GM23248 (cell line): ENCODE measurements at places on chromosomes 12 and 14.

DNA sequence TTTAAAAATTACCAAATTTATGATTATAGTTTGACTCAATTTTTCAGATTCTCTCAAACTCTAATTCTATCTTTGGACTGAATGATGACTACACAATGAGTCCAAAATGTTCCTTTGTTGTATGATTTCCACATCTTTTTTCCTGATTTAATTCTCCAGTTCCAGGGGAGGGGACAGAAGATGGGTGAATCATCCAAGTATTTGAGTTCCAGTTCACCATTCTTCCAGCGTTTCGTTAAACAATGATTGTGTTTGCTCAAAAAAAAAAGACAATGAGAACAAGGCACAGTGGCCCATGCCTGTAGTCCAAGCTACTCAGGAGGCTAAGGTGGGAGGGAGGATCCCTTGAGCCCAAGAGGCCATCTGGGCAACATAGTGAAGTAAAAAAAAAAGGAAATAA lies 23.8 kb downstream of the BAZ1A start:
- DNase-seq, result peak; percentile 90

DNA sequence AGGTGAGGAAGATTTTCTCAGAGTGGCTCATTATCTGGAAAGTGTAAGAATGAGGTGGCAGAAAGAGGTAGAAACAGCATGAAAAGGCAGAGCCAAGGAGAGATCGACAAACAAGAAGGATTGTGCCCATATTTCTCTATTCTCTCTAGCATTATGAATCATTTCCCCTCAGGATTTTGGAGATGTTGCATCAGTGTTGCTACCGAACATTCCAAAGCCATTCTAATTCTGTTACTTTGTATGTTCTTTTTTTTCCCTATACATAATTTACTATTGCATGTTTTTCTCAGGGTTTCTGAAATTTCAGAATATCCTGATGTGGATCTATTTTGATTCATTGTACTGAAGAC lies 61.4 kb downstream of the KICS2 start:
- peak; percentile 84 for DNase-seq

DNA sequence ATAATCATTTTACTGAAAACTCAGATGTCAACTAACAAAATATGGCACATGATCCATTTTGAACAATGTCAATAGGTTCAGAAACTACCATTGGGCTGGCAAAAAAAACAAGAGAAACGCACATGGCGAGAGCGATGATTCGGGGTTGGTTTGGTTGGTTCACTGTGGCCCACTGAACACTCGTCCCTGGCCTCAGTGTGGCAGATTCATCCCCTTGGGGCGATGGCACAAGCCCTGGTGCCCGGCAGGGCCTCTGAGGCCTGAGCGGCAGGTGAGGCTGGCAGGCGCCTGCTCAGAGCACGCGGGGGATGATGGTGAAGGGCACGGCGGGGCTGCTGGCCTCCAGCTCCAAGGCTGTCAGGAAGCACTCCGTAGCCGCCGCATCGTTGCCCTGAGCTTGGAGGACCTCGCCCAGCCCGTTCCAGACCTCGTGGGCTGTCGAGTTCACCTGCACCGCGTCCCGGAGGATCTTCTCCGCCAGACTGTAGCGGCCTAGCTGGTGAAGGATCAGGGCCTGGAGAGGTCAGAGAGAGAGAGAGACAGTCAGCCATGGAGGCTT lies 144.3 kb downstream of the CALM1 start:
- DNase-seq, result no peak

GRCh38 chr14:94646481-94646880 lies 34.3 kb downstream of the SERPINA3 start:
- peak; percentile 81 for DNase-seq

- no peak for DNase-seq
Observed at GRCh38 chr12:8903646-8904045, 10.7 kb upstream of the PHC1 start.
